ENCODE measurements at places on chromosomes 1 and 21.
A peak's percentile ranks its signal among the peaks of the same experiment; 100 is the strongest.

GRCh38 chr1:149885339-149886120, 13.8 kb upstream of the BOLA1 start:
- peak; percentile 91 for DNase-seq

DNA sequence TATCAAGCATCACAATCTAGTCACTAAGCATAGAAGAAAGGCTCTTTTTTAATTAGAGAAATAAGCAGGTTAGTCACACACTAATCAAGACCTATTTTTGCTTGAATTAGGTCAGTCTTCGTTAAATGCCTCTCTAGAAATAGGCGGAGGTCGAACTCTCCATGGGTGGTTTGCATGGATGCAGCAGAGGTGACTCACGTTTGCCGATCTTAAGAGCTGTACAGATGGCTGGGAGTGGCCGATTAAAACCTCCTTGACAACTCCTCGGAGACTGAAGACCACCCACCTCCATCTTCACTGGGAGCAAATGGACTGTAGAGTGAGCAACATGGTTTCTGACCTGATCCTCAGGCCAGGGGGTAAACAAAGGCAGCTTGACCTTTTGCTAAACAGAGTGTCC, 249.3 kb downstream of the ZNF648 start:
- DNase-seq = no peak

DNA sequence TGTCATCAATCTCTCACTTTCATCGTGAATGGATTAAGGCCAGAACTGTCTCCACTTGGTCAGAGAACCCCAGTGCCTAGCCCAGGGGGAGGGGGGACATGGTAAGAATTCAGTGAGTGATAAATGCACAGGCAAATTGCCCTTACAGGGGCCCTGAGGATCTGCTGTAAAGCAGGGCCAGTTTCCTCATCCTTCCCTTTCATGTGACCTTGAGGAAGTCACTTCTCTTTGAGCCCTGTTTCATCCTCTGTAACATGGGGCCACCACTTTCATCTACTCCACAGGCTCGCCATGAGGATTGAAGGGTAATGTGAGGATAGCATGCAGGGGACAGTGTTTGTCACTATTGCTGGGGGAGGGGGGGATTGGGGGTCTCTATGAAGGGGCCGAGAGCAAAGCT, 28.1 kb upstream of the C1QA start:
- no peak for DNase-seq

DNA sequence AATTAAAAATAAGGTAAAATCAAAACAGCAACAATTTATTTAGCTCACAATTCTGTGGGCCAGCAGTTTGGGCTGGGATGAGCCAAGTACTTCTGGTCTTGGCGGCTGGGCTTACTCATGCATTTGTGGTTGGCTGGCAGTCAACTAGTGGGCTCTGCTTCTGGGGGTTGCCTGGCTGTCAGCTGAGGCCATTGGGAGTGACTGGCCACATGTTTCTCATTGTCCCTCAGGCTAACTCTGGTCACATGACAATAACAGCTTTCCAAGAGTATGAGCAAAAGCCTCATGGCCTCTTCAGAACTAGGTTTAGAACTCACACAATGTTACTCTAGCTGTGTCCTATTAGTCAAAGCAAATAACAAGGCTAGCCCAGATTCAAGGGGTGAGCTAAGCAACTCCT, 15.6 kb upstream of the CHIA start:
- DNase-seq = no peak

DNA sequence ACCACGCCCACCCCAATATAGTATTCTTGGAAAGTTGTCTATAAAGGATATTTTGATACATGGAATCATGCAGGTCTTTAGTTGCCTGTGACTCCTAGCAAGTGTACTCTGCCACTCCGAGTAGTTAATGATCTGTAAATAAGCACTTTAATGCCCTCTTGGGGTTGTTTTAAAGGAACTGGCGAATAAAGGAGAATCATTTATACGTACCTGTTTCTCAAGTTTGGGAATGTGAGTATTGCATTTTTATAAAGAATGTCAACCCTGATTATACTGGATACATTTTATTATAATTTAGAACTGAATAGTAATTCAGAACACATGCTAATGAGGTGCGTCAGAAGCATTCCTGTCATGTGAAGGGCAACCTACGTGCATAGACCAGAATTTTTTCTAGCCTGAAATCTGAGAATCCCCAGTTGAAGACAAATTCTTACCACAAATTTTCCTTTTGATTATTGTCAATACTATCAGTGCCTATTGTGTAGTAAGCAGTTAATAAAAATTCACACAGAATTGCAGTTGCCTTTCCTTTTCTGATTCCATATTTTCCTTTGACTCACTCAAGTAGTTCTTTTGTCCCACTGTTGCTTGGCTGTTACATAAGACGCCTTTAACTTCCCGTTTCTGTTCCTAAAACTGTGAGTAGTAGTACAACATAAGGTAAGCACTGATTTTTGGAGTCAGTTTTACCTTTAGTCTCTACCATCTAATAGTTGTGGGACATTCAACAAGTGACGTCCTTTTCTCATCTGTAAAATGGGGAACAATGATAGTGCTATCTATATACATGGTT, 5.1 kb downstream of the AHCYL1 start:
- DNase-seq = no peak

Measured in HL-60 (cell line).